PC-9 (cell line): ENCODE measurements at places on chromosomes 7 and 10. TPM values are rescaled to one million over a fixed set of nuclear protein-coding genes. Genes with fewer than 3 reads are reported as not detected.

DNA sequence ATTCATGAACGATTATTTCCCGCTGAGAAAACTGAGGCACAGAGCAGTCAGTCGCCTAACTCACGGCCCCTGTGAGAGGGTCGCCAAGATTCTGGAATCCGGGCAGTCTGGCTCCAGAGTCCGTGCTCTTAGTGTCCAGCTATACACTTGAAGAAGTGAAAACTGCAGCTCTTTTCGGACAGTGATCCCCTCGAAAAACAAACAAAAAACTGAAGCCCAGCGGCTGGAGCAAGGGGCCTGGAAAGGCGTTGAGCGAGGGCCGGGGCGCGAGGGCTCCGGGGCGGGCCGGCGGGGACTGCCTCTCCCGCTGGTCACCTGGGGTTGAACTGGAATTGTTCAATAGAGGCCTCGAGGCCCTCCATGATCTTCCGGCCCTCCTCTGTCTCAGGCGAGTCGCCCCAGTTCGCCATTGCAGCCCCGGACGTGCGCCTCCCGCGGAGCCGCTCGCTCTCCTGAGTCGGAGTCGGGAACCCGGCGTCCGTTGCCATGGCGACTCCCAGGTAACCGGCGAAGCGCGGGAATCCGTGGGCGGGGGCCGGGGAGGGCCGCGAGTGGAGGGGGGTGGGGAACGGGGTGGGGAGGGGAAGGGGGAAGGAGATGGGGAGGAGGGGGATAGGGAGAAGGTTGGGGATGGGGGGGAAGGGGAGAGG, 881 bp downstream of the C10orf67 start:
- no peaks in the 10 kb centered on the region for H3K27me3 ChIP-seq
- H3K36me3 ChIP-seq = no peaks in the 10 kb centered on the region
- H3K4me3 ChIP-seq = peak overlapping the region; percentile 55
- no peak overlapping the region for H3K27ac ChIP-seq
- peak; percentile 71 for DNase-seq

DNA sequence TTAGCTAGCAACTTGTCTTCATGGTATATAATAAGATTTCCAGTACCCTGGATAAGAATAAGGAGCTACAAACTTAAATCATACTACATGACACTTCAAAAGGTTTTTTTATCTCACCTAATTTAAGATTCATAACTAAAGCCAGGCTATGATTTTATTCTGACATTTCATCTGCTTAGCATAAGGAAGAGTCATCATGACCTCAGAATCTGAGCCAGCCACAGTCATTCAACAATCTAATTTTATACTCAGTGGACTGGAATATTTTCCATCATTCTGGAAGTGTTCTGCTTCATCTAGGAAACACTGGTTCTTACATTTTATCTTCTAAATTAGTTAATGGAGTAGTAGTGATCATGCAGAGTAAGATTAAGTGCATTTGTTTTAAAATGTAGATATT, 102.1 kb upstream of the KCND2 start:
- no peak for DNase-seq
- no peak overlapping the region for H3K4me3 ChIP-seq
- peak overlapping the region; percentile 57 for H3K27ac ChIP-seq

DNA sequence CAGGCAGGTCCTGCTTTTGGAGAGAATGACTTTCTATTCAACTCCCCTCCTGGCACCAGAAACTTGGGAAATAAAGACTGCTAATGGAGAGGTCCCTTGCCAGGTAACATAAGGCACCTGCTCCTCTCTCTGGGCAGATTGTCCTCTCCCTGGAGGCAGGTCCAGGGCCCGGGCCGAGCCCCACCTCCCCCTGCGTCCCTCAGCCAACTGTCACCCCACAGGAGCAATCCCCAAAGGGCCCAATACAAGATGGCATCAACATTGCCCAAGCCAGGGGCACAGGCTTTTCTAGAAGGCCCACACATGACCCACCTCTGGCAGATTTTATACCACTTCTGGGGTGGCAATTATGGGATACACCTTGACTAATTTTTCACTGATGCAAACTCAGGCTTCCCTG, 145.2 kb downstream of the HERPUD2 start:
- peaks cover 49% of the 10 kb centered on the region for H3K27me3 ChIP-seq
- no peak for DNase-seq
- H3K4me3 ChIP-seq = no peak overlapping the region
- no peaks in the 10 kb centered on the region for H3K36me3 ChIP-seq
- H3K4me1 ChIP-seq = no peaks in the 10 kb centered on the region

- no peaks in the 10 kb centered on the region for H3K27me3 ChIP-seq
- DNase-seq = no peak
- H3K4me3 ChIP-seq = no peak overlapping the region
Observed at GRCh38 chr10:48232717-48233447, 41.6 kb downstream of the FRMPD2 start.

GRCh38 chr7:106757846-106758245, 96.9 kb upstream of the CCDC71L start:
- no peak overlapping the region for H3K4me3 ChIP-seq
- H3K4me1 ChIP-seq = no peaks in the 10 kb centered on the region; the same call in 1 of the 2 replicates
- H3K36me3 ChIP-seq = no peaks in the 10 kb centered on the region
- no peaks in the 10 kb centered on the region for H3K27me3 ChIP-seq
- no peak overlapping the region for H3K27ac ChIP-seq

CCNY gene
- 54.9 and 69.5 TPM in 2 replicates for total RNA-seq

DNA sequence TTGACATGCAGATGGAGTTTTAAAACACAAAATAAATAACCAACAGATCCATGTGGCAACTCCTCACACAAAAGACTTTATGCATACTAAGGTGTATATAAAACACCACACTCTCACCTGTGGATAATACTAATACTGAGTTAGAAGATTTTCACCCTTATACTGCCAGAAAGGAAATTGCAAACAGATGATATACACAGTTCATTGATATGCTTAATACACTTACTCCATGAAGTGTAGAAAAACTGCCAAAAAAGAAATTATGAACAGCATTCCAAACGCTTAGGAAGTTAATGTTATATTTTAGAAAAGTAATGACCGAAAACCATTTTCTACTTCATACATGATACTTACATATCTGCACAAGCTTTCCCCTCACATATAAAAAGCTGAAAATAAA, 17.6 kb upstream of the SNX13 start:
- H3K4me3 ChIP-seq = no peak overlapping the region
- H3K36me3 ChIP-seq = no peaks in the 10 kb centered on the region
- H3K27me3 ChIP-seq = no peaks in the 10 kb centered on the region
- no peaks in the 10 kb centered on the region for H3K4me1 ChIP-seq
- no peak for DNase-seq

- no peaks in the 10 kb centered on the region for H3K36me3 ChIP-seq
- peaks cover 13% of the 10 kb centered on the region for H3K4me1 ChIP-seq
- no peaks in the 10 kb centered on the region for H3K27me3 ChIP-seq
- H3K27ac ChIP-seq = 0 out of 2 replicates have a peak overlapping the region, but pooled peaks have one; percentile 9
- no peak for DNase-seq
Observed at GRCh38 chr10:24951201-24952142, 934 bp downstream of the PRTFDC1 start.

OPN1SW gene
- total RNA-seq = not detected in 2 replicates

- H3K4me3 ChIP-seq = no peak overlapping the region
- H3K27me3 ChIP-seq = no peaks in the 10 kb centered on the region
- H3K36me3 ChIP-seq = no peaks in the 10 kb centered on the region
- DNase-seq = no peak
Observed at GRCh38 chr10:75987616-75988015, 556.2 kb downstream of the LRMDA start.

DNA sequence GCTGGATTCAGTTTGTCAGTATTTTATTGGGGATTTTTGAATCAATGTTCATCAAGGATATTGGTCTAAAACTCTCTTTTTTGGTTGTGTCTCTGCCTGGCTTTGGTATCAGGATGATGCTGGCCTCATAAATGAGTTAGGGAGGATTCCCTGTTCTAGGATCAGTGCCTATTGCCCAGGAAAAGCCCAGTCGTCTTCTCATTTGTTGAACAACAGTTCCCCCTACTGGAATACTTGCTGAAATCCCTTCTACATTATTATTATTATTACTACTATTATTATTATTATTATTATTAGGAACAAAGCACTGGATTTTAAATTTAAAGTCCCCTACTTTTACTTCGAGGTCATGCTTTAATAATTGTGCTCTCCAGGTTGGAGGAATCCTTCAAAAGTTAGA, 528.9 kb downstream of the MAGI2 start:
- H3K27me3 ChIP-seq = no peaks in the 10 kb centered on the region
- DNase-seq = no peak
- no peak overlapping the region for H3K4me3 ChIP-seq
- no peaks in the 10 kb centered on the region for H3K36me3 ChIP-seq

- no peak overlapping the region for H3K4me3 ChIP-seq
- no peaks in the 10 kb centered on the region for H3K36me3 ChIP-seq
- H3K27me3 ChIP-seq = no peaks in the 10 kb centered on the region
- no peak overlapping the region for H3K27ac ChIP-seq
- no peak for DNase-seq
- no peaks in the 10 kb centered on the region for H3K4me1 ChIP-seq
Observed at GRCh38 chr10:119243967-119244366, 36.6 kb downstream of the GRK5 start.

MYL7 gene
- not detected in 2 replicates for total RNA-seq

GRCh38 chr7:15571301-15571878, 9.6 kb upstream of the AGMO start:
- no peak for DNase-seq
- H3K27me3 ChIP-seq = no peaks in the 10 kb centered on the region
- H3K36me3 ChIP-seq = no peaks in the 10 kb centered on the region
- H3K4me1 ChIP-seq = no peaks in the 10 kb centered on the region

GRCh38 chr7:130912082-130912861, 178.3 kb upstream of the KLF14 start:
- H3K36me3 ChIP-seq = peaks cover 44% of the 10 kb centered on the region
- DNase-seq = peak; percentile 87
- H3K4me1 ChIP-seq = peaks cover 58% of the 10 kb centered on the region
- peak overlapping the region; percentile 99 for H3K27ac ChIP-seq
- peak overlapping the region; percentile 96 for H3K4me3 ChIP-seq

DNA sequence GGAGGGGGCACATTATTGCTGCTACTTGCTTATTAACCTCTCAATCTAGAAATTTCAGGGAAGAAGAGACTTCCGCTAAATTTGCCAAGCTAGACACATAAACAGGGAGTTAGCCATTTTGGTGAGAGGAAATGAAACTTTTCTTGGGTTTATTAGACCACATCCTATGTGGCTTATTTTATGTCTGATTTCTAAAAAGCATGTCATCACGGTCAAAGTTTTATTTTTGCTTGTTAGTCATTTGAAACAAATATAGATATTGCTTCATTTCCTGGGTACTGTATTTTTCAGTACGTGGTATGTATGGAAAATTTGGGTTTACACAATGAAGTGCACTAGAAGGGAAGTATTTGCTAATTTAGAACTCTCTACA, 144.1 kb downstream of the TCF7L2 start:
- H3K27me3 ChIP-seq = no peaks in the 10 kb centered on the region
- DNase-seq = no peak
- peak overlapping the region; percentile 47; the same call in 1 of the 2 replicates for H3K4me3 ChIP-seq
- no peaks in the 10 kb centered on the region for H3K36me3 ChIP-seq

DNA sequence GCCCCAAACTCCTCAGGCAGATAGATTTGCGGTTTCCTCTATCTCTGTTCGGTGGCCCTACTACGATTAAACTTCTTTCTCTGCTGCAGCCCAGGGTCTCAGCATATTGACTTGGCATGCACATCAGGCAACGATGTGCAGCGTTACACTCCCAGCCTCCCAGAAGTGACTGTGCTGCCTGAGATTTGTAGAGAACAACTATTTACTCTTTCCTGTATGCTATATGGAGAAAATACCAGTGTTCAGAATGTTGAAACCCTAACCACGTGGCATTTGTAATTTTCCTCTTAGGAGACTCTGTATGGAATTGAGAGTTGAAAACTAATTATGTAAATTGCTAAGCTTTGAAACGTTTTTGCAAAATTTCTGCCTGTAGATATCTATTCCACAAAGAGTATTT, 50.9 kb downstream of the GNAI1 start:
- H3K36me3 ChIP-seq = no peaks in the 10 kb centered on the region
- H3K27me3 ChIP-seq = no peaks in the 10 kb centered on the region
- H3K27ac ChIP-seq = no peak overlapping the region
- DNase-seq = no peak

AKR1D1 gene
- not detected in 2 replicates for total RNA-seq

DNA sequence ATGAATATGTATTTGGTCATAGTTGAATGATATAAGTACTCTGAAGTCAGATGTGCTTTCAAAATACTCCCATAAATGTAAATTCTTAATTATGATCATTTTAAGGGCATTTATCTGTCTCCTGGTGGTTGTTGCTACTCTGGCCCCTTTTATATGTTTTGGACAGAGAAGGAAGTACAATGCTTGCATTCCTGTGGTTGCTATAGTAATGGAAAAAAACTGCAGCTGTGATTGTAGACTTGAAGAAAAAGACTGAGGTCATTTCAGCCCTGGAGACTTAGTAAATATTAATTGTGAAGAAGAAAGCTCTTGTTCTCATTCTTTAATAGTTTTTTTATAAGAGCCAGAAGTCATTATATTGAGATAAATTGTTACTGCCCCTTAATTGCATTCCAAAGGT, 70.2 kb upstream of the FERD3L start:
- no peak overlapping the region for H3K27ac ChIP-seq
- no peaks in the 10 kb centered on the region for H3K4me1 ChIP-seq

DNA sequence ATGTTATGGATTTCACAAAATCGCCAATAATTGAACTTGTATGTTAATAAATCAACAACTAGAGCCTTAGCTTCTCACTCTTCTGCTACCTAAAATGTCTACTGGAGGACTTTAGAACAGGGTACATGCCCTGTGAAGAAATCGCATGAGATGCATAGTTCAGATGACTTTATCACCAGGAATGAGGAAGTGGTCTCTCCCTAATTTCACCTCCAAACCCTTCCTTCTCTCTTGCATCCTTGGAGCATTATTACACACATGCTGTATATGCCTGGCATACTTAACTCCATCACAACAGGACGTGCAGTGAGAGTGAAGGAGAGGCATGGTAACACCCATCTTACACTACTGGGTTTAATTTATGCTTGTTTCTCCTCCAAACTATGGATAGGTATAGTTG, 27.8 kb downstream of the RHEB start:
- no peak overlapping the region; the same call in 1 of the 2 replicates for H3K4me3 ChIP-seq
- H3K27me3 ChIP-seq = no peaks in the 10 kb centered on the region
- H3K36me3 ChIP-seq = peaks cover 35% of the 10 kb centered on the region
- peak overlapping the region; percentile 86 for H3K27ac ChIP-seq

- no peaks in the 10 kb centered on the region for H3K27me3 ChIP-seq
- peaks cover 39% of the 10 kb centered on the region for H3K4me1 ChIP-seq
- H3K36me3 ChIP-seq = no peaks in the 10 kb centered on the region
- H3K4me3 ChIP-seq = peak overlapping the region; percentile 73
- peak; percentile 99 for DNase-seq
- peak overlapping the region; percentile 92 for H3K27ac ChIP-seq
Observed at GRCh38 chr7:23474094-23474828, 4.0 kb upstream of the IGF2BP3 start.

SPDYE11 gene
- not detected in 2 replicates for total RNA-seq

PIP gene
- total RNA-seq = not detected in 2 replicates

- no peak overlapping the region for H3K27ac ChIP-seq
- no peak overlapping the region for H3K4me3 ChIP-seq
- peaks cover 98% of the 10 kb centered on the region for H3K27me3 ChIP-seq
- DNase-seq = no peak
- no peaks in the 10 kb centered on the region for H3K4me1 ChIP-seq
- no peaks in the 10 kb centered on the region for H3K36me3 ChIP-seq
Observed at GRCh38 chr7:157670490-157671357, 333.9 kb downstream of the DNAJB6 start.

GRCh38 chr7:86790383-86790782, 146.7 kb downstream of the GRM3 start:
- no peaks in the 10 kb centered on the region for H3K36me3 ChIP-seq
- H3K27ac ChIP-seq = no peak overlapping the region
- H3K27me3 ChIP-seq = no peaks in the 10 kb centered on the region
- no peaks in the 10 kb centered on the region for H3K4me1 ChIP-seq
- DNase-seq = no peak

GRCh38 chr10:50622706-50623662, 772 bp downstream of the SGMS1 start:
- H3K4me1 ChIP-seq = peaks cover 36% of the 10 kb centered on the region
- peak overlapping the region; percentile 89 for H3K27ac ChIP-seq
- no peaks in the 10 kb centered on the region for H3K36me3 ChIP-seq
- peak; percentile 45 for DNase-seq
- peak overlapping the region; percentile 67 for H3K4me3 ChIP-seq
- H3K27me3 ChIP-seq = no peaks in the 10 kb centered on the region

RBP4 gene
- total RNA-seq = 0.57 TPM in 1 of 2 replicates, not detected in the other
